ENCODE measurements at places on chromosomes 12 and 14.

DNA sequence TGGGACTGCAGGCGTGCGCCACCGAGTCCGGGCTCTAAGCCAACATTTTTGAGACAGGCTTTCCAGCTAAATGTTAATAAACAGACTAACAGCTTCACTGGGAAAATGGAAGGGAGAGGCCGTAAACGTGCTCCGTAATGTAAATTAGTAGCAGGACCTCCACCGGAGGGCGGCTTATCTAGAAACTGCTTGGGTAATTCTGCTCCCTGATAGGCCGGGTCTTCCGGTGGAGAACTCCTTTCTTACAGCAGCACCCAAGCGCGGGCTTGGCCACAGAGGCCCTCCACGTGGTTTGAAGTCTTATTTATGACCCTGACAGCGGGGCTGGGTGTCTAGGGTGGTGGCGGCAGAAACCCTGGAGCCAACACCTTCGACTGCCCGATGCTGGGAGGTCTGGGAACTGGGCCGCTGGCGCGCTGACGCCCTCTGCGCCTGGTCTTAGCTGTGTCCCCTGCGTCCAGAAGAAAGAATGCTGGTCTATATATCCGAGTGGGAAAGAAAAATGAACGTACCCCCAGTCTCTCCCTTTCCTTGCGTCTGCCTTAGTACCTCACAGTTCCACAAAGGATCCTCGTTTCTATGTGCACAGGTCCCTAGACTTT lies 1.7 kb downstream of the DPPA3 start:
- DNase-seq: no peak

GRCh38 chr14:50222055-50222613 lies 9.2 kb downstream of the SOS2 start:
- no peak for DNase-seq

- no peak for DNase-seq
Observed at GRCh38 chr14:79585845-79586244, 625.5 kb downstream of the DIO2 start.

DNA sequence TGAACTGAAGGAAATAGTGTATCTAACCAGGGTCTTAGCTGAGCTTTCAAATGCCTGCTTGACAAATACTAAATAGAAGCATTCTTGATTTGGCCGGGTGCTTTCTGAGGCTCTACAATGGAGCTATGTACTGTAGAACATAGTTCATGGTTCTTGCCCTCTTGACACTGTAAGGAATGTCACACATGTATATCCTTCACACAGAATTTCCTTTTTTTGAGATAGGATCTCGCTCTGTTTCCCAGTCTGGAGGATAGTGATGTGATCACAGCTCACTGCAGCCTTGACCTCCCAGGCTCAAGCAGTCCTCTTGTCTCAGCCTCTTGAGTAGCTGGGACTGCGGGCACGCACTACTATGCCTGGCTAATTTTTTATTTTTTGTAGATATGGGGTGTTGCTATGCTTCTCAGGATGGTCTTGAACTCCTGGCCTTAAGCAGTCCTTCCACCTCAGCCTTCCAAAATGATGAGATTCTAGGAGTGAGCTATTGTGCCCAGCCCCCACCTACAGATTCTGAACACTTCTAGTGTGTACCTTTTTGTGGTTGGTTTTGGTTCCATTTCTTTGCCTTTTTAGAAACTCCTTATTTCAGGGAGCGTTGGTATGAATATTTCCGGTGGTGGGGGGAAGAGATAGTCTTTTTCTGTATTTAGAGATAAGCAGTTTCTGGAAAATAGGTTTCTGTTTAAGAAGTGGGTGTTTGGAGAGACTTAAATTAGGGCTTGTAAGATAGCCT lies 4.2 kb downstream of the MLXIP start:
- peak; percentile 24 for DNase-seq

DNA sequence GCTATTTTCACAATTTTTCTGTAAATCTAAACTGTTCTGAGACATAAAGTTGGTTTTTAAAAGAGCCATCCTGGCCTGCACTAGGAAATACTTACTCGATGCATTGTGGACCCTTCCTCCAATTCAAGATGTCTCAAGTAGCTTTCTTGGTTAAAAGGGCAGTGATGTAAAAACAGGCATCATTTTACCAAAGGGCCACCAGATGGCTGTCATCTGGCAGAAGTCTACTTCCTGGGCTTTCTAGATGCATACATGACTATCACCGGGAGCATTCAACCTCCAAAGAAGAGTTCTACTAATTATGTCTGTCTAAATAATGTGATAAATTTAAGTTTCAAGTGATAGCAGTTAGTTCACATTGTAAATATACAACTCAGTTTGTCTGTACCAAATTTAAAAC lies 96.8 kb upstream of the FRMD6 start:
- DNase-seq: no peak

GRCh38 chr14:89241934-89242651 lies 174.9 kb downstream of the FOXN3 start:
- DNase-seq: no peak

DNA sequence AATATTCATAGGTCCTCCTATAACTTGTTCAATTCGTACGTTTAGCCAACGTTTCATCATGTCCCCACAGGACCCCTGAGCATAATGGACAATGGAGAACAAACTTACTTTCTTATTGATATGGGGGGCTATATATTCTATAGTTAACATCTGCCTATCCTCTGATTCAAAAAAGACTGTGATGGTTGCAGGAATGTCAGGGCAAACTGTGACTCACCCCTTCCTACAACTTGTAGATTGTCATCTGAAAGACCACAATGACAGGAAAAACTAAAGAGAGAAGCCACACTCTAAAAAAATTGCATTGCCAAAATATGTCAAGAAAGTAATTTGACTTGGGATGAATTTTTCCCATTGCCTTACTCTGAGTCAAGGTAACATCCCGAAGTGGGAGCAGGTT lies 50.8 kb downstream of the CATSPERB start:
- no peak for DNase-seq

- DNase-seq: no peak
Observed at GRCh38 chr12:116978791-116979508, 68.2 kb downstream of the FBXW8 start.

DNA sequence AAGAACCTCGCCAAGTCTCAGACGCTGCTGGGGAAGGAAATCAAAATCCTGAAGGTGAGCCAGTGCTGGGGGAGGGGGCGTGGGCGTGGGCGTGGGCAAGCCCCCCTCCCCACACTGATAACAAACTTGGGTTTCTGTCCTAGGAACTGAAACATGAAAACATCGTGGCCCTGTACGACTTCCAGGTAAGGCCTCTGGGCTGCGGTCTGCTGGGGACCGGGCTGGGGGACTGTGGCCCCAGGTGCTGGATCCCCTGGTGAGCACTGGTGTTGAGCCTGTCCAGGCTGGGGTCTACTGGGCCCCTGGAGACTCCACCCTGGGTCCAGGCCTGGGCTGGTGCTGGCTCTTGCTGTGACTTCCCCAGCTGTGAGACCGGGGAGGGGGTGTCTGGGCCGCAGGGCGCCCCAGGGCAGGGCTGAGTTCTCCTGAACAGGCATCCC lies 1.2 kb downstream of the ULK1 start:
- DNase-seq: no peak

GRCh38 chr14:58584383-58584782 lies 53.4 kb upstream of the DACT1 start:
- no peak for DNase-seq

GRCh38 chr12:39612250-39612649 lies 7.4 kb downstream of the ABCD2 start:
- DNase-seq: no peak

DNA sequence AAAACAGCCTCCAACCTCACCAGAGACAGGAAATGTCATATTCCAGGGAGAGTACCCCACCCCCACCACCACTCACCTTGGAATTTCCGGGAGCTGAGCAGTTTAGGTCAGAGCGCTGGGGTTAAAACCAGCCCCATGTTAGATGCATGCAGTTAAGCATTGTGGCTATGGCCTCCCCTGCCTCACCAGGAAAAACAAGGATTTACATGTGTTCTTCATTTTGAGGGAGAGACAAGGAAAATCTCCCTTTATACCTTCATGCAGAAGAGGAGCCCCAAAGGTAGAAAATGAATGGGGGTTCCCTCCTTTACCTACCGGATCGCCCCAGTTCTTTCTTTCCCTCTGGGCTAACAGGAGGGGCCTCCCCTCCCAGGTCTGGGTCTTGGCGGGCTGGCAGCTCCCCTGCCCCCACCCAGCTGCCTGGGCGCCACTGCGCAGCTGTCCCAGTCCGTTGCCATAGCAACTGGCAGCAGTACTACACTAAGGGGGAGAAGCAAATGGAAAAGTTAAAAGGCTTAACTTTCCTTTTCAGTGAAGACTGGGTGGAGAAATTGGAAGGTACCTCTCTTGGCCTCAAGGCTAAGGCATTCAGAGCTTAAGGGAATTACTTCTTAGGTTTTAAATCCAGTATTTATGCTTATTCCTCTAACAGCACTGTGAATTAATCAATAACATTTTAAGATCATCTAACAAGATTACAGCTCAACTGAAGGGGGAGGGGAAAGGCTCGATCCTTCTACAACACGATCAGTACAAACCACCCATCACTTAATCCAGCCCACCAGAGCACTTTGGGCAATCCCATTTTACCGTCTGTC lies 20.5 kb downstream of the CBX5 start:
- DNase-seq: peak; percentile 82

DNA sequence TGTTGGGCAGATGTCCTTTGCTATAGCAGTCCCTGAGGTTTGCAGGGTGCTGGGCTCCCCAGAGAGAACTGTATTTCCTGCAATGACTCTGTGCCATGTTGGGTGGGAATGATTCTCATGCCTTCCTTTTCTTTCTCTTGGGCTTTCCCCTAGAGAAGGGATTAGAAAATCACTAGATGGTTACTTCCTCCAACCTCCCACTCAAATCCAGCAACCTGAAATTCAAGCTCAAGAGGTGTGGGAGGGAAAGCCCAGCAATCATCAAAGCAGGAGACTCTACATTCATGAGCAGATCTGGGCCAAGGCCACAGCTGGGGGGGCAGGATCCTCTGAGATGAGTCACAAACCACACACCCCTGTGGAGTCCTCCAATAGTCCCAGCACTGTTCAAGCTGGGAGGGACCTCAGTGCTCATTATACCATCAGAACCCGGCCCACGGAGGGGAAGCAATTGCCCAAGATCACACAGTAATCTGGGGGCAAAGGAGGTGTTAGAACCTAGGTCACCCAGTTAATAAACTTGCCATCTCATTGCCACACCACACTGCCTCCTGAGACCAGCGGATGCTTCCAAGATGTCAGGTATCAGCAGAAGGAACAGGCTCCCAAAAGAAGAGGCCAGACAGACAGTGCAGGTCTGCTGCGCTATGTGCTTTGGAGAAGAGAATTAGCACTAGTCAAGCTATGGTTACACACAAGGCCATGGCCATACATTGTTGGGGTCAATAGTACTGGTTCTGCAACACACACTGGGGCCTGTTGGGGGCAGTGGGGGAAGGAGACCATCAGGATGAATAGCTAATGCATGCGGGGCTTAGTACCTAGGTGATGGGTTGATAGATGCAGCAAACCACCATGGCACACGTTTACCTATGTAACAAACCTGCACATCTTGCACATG lies 65.7 kb downstream of the TTC9 start:
- DNase-seq: no peak

GRCh38 chr12:101573743-101574142 lies 21.0 kb upstream of the MYBPC1 start:
- no peak for DNase-seq

DNA sequence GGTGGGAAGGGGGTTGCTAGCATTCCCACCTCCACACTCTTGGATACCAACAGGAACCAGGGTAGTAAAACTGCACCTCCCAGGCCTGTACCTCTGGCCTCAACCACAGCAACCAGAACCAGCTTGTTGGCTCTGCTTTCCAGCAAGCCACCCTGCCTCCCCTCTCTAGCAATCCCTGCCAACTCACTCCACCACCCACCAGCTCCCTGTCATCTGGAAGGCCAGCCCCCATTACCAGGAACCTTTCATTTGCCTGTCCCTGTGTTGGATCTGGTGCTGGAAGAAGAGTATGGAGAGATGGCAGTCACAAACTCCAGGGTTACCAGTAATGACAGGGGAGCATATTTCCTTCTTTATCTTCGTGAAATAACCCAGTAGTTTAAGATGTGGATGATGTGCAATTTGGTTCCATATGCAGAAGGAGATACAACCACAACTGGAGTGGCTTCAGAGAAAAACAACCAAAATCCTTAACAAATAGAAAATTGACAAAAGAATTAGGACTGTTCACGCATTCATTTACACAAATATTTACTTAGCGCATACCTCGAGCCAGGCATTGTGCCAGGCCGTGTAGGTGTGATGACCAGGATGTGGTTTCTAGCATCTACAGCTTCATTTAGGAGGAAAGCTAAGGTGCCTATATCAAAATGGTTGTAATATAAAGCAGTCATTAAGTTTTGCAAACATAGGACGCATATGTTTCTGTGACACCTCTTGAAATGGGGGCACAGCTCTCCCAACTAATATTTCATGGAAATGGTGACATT lies 3.4 kb downstream of the B4GALNT3 start:
- DNase-seq: no peak

DNA sequence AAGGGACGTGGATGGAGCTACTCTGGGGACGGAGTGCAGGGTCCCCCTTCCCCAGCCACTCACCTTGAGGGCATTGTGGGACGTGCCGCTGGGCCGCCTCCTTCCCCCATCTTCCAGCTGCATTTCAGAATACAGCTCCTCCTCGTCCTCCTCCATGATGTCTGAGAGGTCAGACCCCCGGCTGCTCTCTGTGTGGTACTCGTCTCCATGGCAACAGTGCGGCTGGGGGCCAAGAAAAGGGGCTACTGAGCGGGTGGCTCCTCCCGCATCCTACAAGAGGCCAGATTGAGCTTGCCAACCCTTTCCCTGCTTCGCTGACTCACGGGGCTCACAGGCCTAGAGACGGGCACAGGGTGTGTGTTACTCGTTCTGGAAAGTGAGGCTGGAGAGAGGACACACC lies 90.4 kb downstream of the PIWIL1 start:
- DNase-seq: peak; percentile 55

DNA sequence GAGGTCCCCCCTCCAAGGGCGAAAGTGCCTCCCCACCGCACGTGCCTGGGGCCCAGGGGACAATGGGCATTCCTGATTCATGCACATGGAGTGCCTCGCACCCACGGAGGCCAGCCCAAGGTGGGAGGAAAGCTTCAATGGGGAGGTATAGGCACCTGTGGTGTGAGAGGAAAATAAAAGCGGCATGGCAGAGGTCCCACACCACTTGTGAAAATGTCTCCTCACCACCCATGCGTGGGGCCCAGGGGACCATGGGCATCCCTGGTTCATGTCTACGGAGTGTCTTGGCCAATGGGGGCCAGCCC lies 384.7 kb downstream of the ALG10 start:
- DNase-seq: no peak

DNA sequence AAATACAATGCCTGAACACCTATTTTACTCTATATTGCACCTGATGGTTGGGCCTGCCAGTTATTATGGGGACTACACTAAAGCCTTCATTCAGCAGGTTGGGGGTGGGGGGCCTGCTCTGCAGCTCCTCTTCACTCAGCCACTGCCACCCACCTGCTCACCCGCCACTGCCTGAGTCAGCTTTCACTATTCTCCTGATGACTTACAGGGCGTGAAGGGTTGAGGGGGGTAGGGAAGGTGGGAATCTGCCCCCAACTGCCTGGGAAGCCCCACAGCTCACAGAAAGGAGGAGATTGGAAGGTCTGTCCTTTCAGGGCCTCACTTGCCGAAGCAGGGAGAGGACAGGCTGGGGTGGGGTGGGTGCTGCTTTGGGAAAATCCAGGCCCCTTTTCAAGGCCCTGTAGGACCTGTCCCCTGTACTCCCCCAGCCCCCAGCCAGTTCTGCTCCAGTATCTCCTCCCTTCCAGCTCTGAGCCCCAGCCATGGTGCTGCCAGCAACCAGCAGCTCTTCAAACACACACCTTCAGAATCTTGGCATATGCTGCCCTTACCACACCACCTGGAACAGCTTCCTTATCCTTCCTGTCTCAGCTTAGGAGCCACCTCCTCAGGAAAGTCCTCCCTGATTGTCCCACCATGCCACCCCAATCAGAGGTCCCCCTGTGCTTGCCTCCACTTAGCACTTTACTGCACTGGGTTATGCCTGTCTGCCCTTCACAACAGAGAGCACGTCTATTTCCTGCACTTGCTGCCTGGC lies 33.1 kb downstream of the IRF2BPL start:
- no peak for DNase-seq
